ENCODE measurements at places on chromosomes 3 and 15.

DNA sequence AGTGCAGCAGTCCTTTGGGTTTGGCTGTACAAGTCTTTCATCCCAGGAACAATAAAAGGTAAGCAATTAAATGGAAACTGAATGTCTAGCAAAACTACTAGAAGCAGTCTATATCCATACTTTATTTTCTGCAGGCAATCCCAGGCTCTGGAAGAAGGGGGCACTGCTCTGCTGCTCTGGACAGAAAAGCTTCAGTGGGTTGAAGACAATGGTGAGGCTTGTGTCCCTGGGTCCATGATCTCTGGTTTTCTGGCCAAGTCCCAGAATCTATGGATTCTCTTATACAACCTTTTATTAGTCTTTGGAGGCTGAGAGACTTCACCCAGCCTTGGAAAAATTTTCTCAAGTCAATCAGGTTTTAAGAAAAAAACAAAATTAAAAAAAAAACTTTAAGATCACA, 35.6 kb downstream of the SCAP start:
- no peak for DNase-seq

DNA sequence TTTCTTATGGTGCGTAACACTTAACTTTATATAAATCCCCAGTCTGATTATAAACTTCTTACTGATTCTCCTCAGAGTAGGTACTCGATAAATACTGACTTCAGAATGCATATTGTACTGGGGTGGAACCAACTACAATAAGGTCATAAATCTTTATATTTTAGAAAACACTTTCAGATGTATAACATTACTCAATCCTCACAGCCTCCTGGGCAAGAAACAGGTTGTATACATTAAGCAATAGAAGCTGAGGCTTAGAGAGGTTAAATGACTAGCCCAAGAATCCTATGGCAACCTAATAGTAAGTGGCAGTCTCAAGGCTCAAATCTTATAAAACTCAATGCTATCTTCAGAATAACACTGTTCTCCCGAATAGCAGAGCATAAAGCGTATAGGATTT, 9.1 kb downstream of the VPS13C start:
- no peak for DNase-seq

- DNase-seq = no peak
Observed at GRCh38 chr3:127026661-127027060, 43.7 kb downstream of the PLXNA1 start.

DNA sequence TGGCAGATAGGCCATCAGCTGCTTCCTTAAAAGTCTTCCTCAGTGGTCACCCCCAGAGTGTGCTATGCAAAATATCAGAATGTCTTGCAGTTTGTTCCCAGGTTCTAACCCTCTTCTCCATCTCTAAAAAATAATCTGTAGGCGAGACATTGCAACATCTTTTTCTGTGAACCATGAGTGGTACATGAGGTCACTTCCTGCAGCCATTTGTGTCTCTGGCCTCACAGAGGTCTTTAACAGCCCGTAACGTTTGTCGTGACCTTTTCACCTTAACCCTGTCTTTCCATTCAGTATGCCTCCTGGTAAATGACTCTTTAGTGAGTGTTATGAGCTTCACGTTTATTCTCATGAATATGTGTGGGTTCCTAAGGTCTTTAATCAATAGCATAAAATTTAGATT, 145.4 kb downstream of the KLHL25 start:
- DNase-seq = no peak

DNA sequence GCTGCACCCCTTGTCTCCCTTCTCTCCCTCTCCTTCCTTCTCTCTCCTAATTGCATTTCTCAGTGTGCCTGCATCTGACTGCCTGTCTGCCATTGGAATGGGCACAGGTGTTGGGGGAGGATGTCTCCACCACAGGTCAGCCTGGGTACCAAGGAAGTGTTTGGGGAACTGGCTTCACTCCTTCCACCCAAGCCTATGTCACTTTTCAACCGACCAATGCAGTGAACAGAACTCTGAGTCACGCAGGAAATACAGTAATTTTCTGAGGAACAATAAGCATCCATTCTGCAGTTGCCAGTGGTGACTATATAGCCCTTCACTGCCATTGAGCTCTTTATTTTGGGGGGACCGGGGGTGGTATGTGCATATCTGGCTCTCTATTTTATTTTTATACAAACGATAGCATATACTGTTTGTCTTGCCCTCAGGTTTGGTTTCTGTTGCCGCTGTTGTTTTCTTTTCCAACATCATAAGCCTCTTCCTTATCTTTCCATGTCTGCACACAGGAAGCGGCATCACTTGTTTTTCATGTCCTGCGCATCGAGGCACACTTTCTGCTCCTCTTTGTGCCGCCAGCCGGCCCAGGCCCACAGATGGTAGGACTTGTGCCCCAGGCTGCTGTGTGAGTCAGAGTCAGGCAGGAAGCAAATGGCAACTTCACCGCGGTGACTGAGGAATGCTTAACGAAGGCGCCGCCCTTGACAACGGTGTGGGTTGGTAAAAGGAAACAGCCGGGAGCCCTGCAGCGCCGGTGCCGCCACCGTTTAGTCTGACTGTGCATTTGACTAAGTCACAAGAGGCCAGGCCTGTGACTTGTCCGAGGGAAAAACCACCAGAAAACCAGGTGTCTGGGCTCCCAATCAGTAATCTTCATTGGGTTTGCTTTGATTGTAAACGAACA, 21.1 kb upstream of the CDCP1 start:
- peak; percentile 38 for DNase-seq
